K562 (cell line): ENCODE measurements at places on chromosomes 4 and X. TPM values are rescaled to one million over a fixed set of nuclear protein-coding genes. Genes with fewer than 3 reads are reported as not detected.

NXF2B gene
- polyA plus RNA-seq = 0.80 and 1.8 TPM in 2 replicates

HTN1 gene
- not detected in 2 replicates for polyA plus RNA-seq

SMIM31 gene
- polyA plus RNA-seq = not detected in 2 replicates

NALF2 gene
- polyA plus RNA-seq = not detected in 2 replicates

GSX2 gene
- not detected in 2 replicates for polyA plus RNA-seq

SSX4B gene
- 4.2 TPM in 1 of 2 replicates, not detected in the other for polyA plus RNA-seq

REPS2 gene
- polyA plus RNA-seq = 0.01 TPM in 1 of 2 replicates, not detected in the other

ARHGAP36 gene
- not detected in 2 replicates for polyA plus RNA-seq

CSN2 gene
- not detected in 2 replicates for polyA plus RNA-seq

VCX3A gene
- 28.0 and 32.7 TPM in 2 replicates for polyA plus RNA-seq

RASSF6 gene
- 0.07 and 0.08 TPM in 2 replicates for polyA plus RNA-seq

ADAMTS3 gene
- 8.0 and 9.3 TPM in 2 replicates for polyA plus RNA-seq

TENM3 gene
- not detected in 2 replicates for polyA plus RNA-seq

NPY2R gene
- polyA plus RNA-seq = not detected in 2 replicates

VAMP7 gene
- polyA plus RNA-seq = 46.2 and 52.6 TPM in 2 replicates

FGF13 gene
- polyA plus RNA-seq = 33.5 and 36.1 TPM in 2 replicates

KLB gene
- not detected in 2 replicates for polyA plus RNA-seq
